ENCODE measurements at places on chromosomes 6 and 20.
A peak's percentile ranks its signal among the peaks of the same experiment; 100 is the strongest.

GRCh38 chr6:46949632-46950280 lies 28.0 kb upstream of the ADGRF5 start:
- no peak for DNase-seq

DNA sequence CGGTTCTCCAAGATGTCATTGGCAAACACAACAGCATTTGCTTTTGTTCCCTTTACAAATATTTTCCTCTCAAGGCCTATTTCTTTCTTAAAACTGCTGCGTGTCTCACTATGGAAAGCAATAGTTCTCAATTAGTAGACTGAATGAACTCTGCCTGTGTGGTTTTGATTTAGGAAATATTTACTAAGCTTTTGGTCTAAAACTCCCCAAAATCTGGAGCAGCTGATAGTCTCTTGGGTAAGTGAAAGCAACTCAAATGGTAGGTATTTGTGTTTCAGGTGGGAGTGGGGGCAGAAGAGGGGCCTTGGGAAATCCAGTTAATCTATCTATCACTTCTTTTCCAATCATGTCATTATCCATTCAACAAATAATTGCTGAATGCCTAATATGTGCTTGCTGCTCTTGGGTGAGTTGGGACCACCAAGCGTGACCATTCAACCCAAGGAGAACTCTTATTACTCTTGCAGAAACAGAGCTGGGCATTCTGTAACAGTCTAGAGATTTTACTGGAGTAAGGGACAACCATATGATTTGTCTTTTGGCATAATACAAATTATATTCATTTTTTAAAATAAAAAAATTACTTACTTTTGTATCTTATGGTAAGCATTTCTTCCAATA lies 33.2 kb upstream of the ADTRP start:
- no peak for DNase-seq

DNA sequence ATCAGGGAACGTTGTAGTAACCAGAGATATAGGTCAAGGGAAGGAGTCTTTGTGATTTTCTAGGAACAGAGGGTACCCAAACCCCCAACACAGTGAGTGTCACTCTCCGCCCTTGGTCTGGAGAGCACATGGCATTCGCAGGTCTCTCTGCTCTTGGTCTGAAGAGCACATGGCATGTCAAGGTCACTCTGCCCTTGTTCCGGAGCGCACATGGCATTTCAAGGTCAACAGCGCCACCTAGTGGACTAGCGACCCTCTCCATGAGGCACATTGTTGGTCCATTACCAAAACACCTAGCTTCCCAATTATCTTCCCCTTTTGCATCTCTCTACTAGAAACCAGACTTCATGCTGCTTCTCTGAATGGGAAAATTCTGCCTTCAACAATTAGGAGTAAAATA lies 260.0 kb downstream of the C6orf118 start:
- peak; percentile 45 for DNase-seq

GRCh38 chr6:137851669-137852068 lies 15.4 kb upstream of the TNFAIP3 start:
- no peak for DNase-seq

- no peak for DNase-seq
These were observed 159.9 kb upstream of the PCSK2 start for GRCh38 chr20:17066902-17067301.

GRCh38 chr20:38726804-38727606 lies 2.7 kb downstream of the SLC32A1 start:
- peak; percentile 74 for DNase-seq

DNA sequence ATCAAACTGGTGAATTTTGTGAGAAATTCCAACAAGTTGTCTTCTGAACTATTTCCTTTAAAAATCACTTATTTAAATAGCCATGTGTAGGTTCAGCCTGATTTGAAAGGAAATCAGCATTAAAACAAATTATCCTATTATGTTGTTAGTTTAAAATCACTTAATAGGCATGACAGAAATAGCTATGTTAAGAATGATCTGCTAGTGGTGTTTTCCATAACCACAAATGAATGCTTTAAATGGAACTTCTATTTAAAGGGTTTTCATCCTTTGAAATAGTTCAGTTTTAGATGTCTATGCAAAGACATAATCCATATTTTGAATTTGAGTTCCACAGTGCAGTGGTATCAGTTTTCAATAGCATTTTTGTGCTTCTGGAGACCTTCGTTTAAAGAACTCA lies 120.1 kb downstream of the PLEKHG1 start:
- no peak for DNase-seq
